Activated naive CD8-positive, alpha-beta T cell treated with anti-CD3 and anti-CD28 coated beads, Interleukin-2, amount 10 ng/mL, durations not matched to agents 7 days and 5 days (primary cell): ENCODE measurements at places on chromosomes 6 and 20. TPM values are rescaled to one million over a fixed set of nuclear protein-coding genes. Genes with fewer than 3 reads are reported as not detected.

DNA sequence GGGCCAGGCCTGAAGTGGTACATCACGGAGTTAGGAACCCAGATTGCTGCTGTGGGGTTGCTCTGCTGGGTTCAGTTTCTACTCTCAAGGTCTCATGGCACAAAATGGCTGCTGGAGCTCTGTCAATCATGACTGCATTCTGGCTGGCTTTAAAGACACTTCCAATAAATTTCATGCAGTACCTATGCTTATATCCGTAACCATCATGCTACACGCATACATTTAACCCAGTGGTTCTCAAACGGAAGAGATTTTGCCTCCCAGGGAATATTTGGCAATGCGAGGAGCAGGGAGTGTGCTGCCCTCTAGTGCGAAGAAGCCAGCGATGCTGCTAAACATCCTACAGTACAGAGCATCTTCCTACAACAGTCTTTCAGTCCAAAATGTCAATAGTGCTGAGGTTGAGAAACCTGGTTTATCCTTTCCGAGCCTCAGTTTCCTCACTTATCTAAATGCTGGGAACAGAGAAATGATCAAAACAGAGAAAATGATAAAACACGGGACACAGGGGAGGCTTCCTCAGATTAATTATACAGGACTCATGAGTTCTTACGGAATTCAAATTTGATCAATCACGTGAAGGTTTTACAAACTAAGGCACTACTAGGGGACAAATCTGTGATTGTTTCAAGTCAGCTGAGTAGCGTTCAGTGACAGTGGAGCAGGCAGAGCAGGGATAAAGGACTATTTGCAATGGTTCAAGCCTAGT, 9.6 kb upstream of the SLC2A10 start:
- no peak overlapping the region for H3K27ac ChIP-seq
- peaks cover 8% of the 10 kb centered on the region for H3K4me1 ChIP-seq
- H3K36me3 ChIP-seq: no peaks in the 10 kb centered on the region

DNA sequence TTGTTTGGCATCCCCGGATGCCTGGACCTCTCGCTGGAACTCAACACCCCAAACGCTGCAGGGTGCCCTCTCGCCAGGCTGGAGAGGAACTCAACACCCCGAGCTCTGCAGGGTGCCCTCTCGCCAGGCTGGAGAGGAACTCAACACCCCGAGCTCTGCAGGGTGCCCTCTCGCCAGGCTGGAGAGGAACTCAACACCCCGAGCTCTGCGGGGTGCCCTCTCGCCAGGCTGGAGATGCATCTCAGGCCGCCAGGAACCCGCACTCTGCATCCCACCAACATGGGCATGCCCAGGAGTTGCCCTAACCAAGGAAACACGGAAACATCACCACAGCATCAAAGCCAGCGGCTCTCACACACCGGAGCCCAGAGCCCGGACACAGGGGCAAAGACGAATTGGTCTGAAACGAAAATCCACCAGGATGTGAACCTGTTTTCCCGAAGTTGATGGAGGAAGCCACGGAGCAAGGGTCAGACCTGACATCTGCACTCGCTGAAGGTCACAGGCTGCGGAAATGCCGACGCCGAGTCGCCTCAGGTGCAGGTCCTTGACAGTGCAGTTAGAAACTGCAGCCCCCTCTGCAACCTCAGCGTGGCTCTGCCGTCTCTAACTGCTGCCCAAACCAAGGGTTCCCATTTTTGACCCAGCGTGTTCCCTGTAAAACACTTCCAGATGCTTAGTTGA, 37.5 kb downstream of the DLL1 start:
- DNase-seq: no peak
- no peaks in the 10 kb centered on the region for H3K36me3 ChIP-seq
- H3K4me3 ChIP-seq: no peak overlapping the region
- H3K4me1 ChIP-seq: no peaks in the 10 kb centered on the region

LAMA4 gene
- not detected for total RNA-seq

ISM1 gene
- total RNA-seq: 3.0 TPM

ZBTB12 gene
- total RNA-seq: 1.9 TPM

SLC35F1 gene
- not detected for total RNA-seq

SPTLC3 gene
- total RNA-seq: 0.94 TPM

DNA sequence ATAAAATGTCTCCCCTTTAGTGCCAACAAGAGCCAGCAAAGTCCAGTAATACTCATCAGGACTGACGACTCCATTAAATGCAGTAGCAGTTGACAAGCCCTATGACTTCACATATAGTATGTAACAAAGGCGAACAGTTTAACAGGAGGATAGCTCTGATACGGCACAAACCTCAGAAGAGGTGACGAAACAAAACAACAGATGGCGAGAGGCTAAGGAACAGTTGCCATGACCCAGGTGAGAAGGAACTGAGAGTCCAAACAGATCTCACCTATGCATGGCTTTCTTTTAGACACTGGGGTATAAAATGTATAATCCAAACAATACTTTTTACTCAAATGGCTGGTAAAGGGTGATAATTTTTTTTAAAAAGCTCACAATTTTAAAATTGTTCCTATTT, 37.1 kb downstream of the SYNE1 start:
- no peak overlapping the region for H3K4me3 ChIP-seq
- H3K4me1 ChIP-seq: no peaks in the 10 kb centered on the region
- H3K27ac ChIP-seq: no peak overlapping the region
- peaks cover 2% of the 10 kb centered on the region for H3K27me3 ChIP-seq
- DNase-seq: no peak

GRCh38 chr6:139597087-139597763, 222.8 kb upstream of the CITED2 start:
- no peak for DNase-seq
- H3K4me3 ChIP-seq: no peak overlapping the region
- no peaks in the 10 kb centered on the region for H3K36me3 ChIP-seq
- peaks cover 2% of the 10 kb centered on the region for H3K27me3 ChIP-seq
- no peaks in the 10 kb centered on the region for H3K4me1 ChIP-seq

DNA sequence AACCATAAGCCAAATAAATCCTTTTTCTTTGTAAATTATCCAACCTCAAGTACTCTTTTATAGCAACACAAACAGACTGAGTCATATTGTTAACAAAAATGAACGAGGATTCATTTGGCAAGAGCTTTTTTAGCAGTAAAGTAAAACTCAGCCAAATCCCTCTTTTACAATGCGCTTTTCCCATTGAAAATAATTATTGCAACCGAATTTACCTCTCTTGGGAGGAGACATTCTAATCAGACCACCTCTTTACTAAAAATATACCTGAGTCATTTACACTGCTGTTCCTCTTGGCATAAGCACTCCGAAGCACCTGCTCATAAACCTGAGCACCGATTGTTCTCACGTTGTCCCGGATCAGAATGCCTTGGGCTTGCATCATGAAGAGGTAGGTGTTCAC, 57.4 kb downstream of the B4GALT5 start:
- H3K36me3 ChIP-seq: peaks cover 25% of the 10 kb centered on the region
- H3K4me1 ChIP-seq: peaks cover 10% of the 10 kb centered on the region
- no peak for DNase-seq
- H3K27ac ChIP-seq: no peak overlapping the region
- H3K4me3 ChIP-seq: no peak overlapping the region

DNA sequence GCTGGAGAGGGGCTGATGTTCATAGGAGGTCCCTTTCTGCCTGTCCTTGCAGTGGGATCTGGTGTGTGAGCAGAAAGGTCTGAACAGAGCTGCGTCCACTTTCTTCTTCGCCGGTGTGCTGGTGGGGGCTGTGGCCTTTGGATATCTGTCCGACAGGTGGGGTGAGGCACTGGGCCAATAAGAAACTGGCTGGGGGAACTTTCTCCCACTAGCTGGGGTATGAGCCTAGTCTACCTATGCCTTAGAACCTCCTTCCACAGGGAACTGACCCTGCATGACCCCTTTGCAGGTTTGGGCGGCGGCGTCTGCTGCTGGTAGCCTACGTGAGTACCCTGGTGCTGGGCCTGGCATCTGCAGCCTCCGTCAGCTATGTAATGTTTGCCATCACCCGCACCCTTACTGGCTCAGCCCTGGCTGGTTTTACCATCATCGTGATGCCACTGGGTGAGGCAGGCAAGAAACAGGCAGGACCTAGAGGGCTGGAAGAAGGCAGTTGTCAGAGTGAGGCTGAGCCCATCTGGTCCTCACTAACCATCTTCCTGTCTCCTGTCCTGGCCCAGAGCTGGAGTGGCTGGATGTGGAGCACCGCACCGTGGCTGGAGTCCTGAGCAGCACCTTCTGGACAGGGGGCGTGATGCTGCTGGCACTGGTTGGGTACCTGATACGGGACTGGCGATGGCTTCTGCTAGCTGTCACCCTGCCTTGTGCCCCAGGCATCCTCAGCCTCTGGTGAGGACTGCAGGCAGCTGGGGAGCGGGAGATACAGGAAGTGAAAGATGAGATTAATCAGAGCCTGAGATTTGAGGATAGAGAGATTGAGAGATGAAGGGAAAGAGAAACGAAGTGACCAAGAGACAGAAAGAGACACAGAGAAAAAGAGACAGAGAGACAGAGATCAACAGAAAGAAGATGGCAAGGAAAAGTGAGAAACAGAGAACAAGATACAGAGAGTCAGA, 1.6 kb downstream of the SLC22A7 start:
- no peak overlapping the region for H3K27ac ChIP-seq
- H3K27me3 ChIP-seq: peaks cover 7% of the 10 kb centered on the region
- H3K4me1 ChIP-seq: peaks cover 2% of the 10 kb centered on the region

- H3K4me3 ChIP-seq: no peak overlapping the region
- H3K4me1 ChIP-seq: peaks cover 3% of the 10 kb centered on the region
- peaks cover 22% of the 10 kb centered on the region for H3K27me3 ChIP-seq
- no peaks in the 10 kb centered on the region for H3K36me3 ChIP-seq
- no peak for DNase-seq
These were observed 9.2 kb downstream of the PPP1R3G start for GRCh38 chr6:5094327-5094726.

- H3K27ac ChIP-seq: no peak overlapping the region
- H3K4me3 ChIP-seq: no peak overlapping the region
- no peak for DNase-seq
- H3K4me1 ChIP-seq: peaks cover 4% of the 10 kb centered on the region
These were observed 235.2 kb downstream of the LRFN2 start for GRCh38 chr6:40352006-40352405.

PET117 gene
- 15.7 TPM for total RNA-seq

DNA sequence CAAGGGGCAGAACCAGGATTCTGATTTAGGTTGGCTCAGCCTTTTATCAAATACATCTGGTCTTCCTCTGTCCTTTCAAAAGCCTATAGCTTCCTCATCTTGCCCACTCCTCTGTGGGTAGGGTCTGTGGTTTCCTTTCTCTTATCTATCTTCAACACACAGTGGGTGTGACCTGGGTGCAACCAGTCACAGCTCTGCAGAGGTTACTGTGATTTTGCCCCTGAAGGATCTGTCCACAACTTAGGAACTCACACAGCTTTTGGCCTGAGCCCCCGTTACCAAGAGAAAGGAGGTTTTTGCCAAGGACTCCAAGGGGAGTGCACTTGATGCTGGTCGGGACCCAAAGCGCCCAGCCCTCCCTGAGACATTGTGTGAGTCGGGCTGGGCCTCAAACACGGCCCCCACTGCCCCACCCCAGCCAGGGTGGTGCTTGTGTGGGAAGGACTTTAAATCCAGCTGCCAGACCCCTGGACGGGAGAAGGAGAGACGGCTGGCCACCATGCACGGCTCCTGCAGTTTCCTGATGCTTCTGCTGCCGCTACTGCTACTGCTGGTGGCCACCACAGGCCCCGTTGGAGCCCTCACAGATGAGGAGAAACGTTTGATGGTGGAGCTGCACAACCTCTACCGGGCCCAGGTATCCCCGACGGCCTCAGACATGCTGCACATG, at the start of gene PI16:
PI16 (plus strand) TSS at position 477 of the 670 bp plus-strand sequence; CDS start at position 500, 23 bp downstream.
- peak within 1 kb of the TSS; percentile 21 for H3K4me3 ChIP-seq
- no peak within 1 kb of the TSS for H3K27ac ChIP-seq
- H3K27me3 ChIP-seq: peaks cover 14% of the 10 kb centered on the region
- DNase-seq: no peak

DNA sequence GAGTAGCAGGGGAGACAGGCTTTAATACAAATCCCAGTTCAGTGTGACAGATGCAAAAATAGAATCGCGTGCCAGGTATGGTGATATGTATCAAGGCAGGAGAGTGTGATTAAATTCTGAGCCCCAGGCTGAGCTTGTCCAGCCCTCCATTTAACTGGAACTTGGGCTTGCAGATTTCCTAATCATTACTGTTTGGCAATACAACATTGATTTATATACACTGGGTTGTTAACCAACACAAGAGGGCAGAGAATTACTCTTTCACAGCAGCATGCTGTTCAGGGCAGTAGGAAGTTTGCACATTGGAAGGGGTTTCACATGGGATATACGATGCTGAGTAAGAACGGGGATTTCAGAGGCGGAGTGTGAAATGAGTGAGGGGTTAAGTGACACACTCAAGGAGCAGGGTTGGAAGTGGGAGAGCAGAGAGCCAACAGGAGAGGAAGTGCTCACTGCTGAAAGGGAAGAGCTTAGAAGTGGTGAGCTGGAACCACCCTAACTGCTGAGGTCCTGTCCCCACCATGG, 70.8 kb upstream of the ATXN1 start:
- no peak overlapping the region for H3K27ac ChIP-seq

TRMT11 gene
- 24.7 TPM for total RNA-seq

DNA sequence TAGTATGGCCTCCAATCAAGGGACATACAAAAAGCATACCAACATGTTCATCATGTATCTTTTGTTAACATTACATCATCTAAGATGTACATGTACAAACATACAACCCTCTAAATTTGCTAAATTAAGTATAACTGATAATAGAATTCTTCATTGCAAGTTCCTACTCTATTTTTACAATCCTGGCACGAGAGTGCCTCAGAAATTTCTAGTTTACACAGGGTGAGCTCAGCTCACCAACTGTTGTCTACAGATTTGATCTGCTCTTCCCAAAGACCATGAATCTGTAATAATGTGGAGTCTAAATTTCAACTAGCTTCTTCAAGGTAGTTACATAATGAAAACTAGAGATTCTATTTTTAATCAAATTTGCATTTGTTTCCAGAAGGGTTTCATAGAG, 179.7 kb downstream of the HIVEP2 start:
- H3K4me3 ChIP-seq: no peak overlapping the region
- peaks cover 55% of the 10 kb centered on the region for H3K36me3 ChIP-seq
- H3K27ac ChIP-seq: no peak overlapping the region

FKBP1C gene
- total RNA-seq: 1.1 TPM

DNA sequence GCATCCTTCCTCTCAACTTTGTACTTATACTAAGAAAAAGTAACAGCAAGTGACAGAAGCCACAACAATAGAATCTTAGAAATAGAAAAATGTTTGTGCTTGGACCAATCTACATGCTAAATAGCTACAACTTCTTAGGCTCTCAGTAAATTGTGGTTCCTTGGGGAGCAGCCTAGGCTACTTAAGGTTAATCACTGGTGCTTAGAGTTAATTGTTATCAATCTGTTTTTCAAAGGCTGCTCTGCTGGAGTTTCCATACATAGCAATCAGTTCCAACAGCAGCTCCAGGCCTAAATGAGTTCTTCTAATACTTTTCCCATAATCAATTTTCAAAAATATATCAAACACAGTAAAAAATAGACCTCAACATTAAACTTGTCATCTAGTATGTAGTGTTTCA, 571.4 kb downstream of the EPHA7 start:
- H3K27me3 ChIP-seq: no peaks in the 10 kb centered on the region
- no peak overlapping the region for H3K27ac ChIP-seq
- H3K36me3 ChIP-seq: no peaks in the 10 kb centered on the region
- no peak overlapping the region for H3K4me3 ChIP-seq
- DNase-seq: no peak
- no peaks in the 10 kb centered on the region for H3K4me1 ChIP-seq
